ENCODE measurements at places on chromosomes 3 and 15.
A peak's percentile ranks its signal among the peaks of the same experiment; 100 is the strongest.

- DNase-seq, result no peak
These were observed 12.0 kb upstream of the CBLB start for GRCh38 chr3:105880681-105881290.

- no peak for DNase-seq
These were observed 24.2 kb downstream of the CPN2 start for GRCh38 chr3:194326968-194327217.

- no peak for DNase-seq
These were observed 137.7 kb upstream of the NECTIN3 start for GRCh38 chr3:110933821-110934426.

- no peak for DNase-seq
These were observed 116.4 kb upstream of the TJP1 start for GRCh38 chr15:29938361-29939335.

DNA sequence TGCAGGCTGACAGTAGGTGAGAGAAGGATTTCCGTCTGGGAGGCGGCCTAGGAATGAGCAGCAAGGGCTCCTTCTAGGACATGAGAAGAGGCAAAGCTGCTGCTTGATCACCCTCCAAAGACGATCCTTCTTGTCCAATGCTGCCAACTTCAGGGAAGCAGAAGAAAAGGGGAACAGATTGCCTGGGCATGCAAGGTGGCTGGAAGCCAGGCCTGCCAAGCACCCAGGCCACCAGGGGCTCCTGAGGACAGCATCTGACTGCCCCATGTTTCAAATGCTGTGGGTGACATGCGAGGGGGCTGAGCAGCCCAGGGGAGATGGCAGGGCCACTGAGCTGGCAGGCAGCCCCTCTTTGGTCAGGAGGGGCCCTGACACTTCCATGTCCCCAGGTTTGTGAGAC, 3.3 kb upstream of the GRIP2 start:
- DNase-seq, result no peak

DNA sequence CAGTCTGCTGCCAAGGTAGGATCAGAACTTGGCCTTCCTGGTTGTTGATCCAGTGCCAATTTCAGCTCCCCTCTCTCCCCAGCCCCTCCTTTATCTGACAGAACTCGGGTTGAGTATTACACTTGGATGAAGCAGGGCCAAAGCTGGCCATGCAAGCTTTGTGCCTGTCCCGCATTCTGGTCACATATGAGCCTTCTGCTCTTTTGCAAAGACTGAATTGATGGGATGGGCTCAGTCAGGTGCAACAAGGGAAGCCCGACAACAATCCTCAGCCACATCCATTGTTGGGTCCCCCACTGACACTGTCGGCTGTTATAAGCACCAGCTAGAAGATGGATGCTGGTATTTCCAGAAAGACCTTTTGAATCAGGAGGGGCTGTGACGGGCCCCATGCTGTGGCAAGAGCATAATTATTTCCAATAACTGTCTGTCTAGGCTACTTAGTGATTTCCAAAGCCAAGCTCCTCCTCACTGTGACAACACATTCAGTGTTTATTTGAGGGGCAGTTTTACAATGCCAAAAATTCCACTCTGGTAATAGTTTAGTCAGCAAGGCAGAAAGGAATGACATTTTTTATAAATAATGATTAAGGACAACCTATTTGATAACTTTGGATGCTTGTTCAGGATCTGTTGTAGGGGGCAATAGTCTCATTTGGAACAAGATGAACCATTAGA, 146.8 kb upstream of the FRMD4B start:
- DNase-seq, result no peak

GRCh38 chr15:66498501-66499386, 1.2 kb upstream of the SNAPC5 start:
- DNase-seq, result peak; percentile 50

DNA sequence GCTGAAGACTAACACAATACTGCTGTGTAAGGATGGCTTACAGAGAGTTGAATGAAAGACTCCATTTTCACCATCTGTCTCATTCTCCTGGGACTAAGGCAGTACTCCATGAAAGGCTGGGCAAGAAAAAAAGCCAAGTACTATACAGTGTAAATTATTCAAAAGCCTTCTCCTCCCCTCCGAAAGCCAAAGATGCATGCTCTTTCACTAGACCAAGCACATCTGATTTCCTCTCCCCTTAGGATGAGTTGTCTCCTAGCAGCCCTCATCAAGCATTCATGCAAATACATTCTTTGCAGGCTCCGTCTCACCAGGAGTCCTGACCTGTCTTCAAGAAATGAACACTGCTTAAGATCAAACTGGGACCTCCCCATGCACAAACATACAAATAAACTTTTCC, 133.5 kb upstream of the THBS1 start:
- no peak for DNase-seq

DNA sequence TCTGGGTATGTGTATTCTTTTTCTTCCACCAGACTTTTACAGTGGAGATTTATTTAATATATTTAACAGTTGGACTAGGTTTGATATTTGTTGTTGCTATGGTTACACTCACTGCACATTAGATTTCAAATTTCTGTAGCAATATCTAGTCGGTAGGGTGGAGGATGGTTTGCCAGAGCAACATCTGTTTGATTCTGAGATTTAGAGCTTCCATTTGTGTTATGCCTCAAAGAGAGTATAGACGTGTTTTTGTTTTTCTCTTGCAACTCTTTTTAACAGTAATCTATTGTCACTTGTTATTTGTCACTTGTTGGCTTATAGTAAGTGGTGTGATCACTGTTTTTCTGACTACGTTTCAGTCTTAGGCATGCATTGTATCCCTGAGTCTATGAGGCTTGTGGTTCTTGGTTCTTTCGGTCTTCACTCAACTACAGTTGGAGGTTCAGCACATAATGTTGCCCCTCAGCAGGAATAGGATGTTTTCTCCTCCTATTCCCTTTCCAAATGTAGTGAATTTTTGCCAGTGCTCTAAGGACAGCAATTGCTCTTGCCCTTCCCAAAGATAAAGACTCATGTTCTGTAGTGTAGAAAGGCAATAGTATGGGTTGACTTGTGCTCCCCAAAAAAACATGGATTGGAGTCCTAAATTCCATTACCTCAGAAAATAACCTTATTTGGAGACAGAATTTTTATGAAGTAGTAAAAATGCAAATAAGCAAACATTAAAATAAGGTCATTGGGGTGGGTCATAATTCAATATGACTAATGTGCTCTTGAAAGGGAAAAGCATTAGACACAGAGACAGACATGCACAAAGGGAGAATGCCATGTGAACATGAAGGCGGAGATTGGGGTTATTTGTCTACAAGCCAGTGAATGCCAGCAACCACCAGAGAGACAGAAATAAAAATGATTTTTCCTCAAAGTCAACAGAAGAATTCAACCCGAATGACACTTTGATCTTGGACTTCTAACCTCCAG, 692.1 kb downstream of the DIPK2A start:
- DNase-seq, result no peak

GRCh38 chr3:147415286-147415685, 6.1 kb downstream of the ZIC1 start:
- DNase-seq, result no peak

GRCh38 chr15:22819651-22820050, 18.8 kb upstream of the NIPA2 start:
- DNase-seq, result no peak

- no peak for DNase-seq
These were observed 522 bp downstream of the PDZRN3 start for GRCh38 chr3:73624017-73624820.

DNA sequence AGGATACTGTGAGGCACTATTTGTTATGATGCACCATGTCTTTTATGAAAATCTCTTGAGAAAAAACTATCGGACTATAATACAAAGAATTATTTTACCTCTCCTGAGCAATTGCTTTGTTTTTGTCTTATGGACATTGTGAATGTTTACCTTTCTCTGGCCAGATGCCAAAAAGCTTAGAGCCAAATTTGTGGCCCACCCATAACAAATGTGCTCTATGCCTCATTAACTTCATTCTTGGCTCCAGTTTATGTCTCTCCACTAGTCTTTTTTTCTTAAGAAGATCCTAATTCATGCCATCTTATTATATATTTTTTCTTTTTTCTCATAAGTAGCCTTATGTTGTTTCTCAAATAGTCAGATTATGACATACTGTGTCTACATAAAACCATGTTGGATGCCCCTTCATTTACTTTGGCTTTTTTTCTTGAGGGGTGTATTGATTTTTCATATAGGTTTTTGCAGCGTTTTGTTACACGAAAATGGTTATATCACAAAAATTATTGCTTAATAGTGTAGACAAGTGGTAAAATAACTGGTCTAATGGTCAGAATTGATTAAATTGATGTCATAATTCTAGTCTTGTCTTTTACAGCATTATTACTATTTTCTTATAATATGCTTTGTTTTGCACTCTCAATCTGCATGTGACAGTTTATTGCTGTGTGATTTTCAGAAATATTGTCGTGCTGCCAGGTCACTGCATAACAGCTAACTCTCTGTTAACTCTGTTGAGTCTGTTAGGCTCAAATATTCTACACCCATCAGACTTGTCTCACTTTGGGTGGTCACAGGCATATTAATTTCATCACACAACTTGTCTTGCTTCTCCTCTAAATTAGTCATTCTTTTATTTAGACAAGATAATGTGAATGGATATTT, 18.2 kb downstream of the SENP8 start:
- DNase-seq, result no peak

DNA sequence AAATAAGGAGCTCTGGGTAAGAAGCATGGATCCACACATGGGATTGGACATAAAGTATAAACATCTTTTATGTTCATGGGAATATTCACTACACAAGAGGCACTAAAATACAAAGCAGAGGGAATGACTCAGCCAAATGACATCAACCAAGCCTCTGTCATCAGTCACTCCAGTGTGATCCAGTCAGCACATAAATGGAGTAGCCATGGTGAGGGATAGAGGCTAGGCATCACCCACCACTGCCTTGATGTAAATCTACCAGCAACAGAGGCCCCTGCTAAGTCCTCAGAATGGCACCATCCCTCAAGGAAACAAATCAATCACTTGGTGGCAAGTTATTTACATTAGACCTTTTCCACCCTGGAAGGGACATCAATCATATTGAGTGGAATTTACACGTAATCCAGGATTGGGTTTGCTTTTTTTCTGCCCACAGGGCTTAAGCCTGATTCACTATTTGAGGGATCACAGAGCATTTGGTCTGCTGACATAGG, 27.2 kb downstream of the VEPH1 start:
- DNase-seq, result no peak

GRCh38 chr3:125435231-125435630, 60.1 kb upstream of the ZNF148 start:
- DNase-seq, result no peak

- DNase-seq, result no peak
These were observed 79.7 kb upstream of the GOLGA8B start for GRCh38 chr15:34663101-34663500.

- DNase-seq, result peak; percentile 92
These were observed 5.8 kb upstream of the ZNF770 start for GRCh38 chr15:34993877-34994276.

- DNase-seq, result no peak
These were observed 1501.2 kb upstream of the CADM2 start for GRCh38 chr3:83457551-83457950.

DNA sequence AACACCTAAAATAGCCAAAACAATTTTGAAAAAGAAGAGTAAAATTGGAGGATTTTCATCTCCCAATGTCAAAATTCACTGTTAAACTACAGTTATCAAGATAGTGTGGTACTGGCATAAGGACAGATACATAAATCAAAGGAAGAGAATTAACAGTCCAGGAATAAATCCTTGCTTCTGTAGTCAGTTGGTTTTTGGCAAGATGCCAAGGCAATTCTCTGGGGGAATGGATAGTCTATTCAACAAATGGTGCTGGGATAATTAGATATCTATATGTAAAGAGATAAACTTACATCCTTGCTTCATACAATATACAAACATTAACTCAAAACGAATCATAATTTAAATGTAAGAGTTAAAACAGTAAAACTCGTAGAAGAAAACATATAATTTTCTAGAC, 57.9 kb upstream of the SELENOK start:
- DNase-seq, result no peak

GRCh38 chr15:44726136-44726535, 10.2 kb upstream of the TRIM69 start:
- peak; percentile 40 for DNase-seq

- DNase-seq, result no peak
These were observed 18.0 kb upstream of the PLXNA1 start for GRCh38 chr3:126964950-126965349.

DNA sequence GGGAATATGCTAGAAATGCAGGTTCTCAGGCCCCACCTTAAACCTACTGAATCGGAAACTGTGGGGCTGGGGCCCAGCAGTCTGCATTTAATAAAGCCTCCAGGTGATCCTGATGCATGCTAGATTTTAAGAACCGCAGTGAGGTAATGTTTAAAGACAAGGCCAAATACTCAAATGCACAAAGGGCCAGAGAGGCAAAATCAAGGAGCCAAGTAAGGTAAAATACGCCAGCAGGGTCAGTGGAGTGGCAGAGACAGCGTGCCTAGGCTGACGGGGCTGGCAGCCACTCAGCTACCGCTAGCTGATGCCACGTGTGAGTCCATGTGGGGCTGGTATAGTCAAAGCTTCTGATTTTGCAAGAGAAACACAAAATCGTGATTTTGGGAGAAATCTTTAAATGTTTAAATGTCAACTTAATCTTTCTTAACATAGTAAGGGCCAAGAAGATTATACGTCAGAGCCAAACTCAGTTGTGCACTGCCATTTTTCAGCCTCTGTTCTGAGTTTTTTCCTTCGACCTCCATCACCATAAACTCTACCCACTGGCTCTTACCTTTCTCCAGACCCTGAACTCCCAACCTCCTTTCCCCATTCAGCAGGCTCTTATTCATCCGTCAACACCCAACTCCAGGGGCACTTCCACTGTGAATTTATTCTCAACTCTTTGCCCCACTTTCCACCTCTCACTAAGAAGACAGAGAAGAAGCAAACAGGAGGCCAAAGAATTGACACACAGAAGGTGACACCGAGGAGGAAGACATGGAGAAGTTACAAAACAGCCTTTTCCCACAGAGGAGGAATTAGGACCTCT, 136.6 kb upstream of the RAD18 start:
- DNase-seq, result no peak

DNA sequence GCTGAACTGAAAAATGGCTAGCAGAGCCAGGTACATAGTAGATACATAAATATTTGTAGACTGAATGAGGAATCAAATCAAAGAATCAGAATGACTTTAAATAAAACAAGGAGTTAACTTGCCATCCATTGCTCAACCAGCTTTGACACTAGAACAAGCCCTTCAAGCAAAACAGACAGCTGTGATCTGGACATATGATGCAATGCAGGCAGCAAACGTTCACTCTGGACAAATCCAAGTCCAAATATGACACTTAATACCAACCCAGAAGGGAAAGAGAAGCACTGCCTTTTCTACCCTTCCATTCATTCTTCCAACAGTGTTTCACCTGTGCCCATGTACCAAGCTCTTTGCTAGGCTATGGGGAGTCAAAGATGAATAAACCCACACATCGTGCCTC, 4.5 kb downstream of the THRB start:
- no peak for DNase-seq

GRCh38 chr3:80767604-80768003, 993.8 kb downstream of the GBE1 start:
- DNase-seq, result no peak

- DNase-seq, result no peak
These were observed 33.4 kb downstream of the IGDCC3 start for GRCh38 chr15:65344214-65344913.
